T-helper 2 cell treated with Interferon-gamma antibody and Interleukin-4, amounts not matched to agents 5 μg/mL and 100 μg/mL, for 36 hours (primary cell): ENCODE measurements at places on chromosomes 4 and X.

- no peak for DNase-seq
Observed at GRCh38 chrX:1909419-1910206, 294.8 kb downstream of the ASMT start.

GRCh38 chr4:153643406-153644383, 40.4 kb upstream of the TLR2 start:
- DNase-seq: no peak

- DNase-seq: no peak
Observed at GRCh38 chr4:80841587-80842281, 188.8 kb upstream of the BMP3 start.

DNA sequence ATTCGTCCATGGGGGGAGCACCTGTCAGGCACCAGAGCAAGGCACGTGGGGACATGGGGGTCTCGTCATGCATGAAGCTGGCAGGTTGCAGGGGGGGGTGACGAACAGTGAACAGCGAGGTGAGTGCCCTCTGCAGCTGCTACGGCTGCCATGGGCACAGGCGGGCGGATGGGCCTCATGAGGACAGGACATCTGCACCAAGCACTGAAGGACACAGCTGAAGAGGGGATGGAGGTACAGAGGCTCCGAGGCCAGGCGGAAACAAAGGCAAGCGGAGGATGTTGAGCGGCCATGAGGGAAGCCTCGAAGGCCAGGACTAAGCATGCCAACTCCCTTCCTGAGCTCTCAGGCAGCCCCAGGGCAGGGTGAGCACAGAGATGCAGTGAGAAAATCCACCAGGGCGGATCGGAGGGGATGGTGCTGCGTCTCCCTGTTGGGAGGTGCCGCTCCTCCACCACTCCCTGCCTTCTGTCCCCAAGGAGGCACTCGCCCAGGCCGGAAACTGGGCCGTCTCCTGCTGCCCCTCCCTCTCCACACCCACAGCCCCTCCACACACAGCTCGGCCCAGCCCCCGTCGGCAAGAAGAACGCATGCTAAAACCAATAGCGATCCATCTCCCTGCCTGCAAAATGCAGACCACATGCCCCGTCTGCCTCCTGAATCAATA, 24.6 kb downstream of the ABLIM2 start:
- DNase-seq: no peak

DNA sequence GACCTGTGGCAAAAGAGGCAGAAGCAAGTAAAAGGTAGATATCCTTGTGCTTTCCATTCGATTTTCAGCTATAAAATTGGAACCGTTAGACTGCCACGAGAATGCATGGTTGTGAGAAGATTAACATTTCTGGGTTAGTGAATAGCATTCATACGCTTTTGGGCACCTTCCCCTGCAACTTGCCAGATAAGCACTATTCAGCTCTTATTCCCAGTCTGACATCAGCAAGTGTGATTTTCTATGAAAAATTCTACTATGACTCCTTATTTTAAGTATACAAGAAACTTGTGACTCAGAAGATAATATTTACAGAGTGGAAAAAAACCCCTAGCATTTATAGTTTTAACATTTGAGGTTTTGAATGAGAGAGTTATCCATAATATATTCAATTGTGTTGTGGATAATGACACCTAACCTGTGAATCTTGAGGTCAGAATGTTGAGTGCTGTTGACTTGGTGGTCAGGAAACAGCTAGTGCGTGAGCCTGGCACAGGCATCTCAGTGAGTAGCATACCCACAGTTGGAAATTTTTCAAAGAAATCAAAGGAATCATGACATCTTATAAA, 3.9 kb downstream of the FGB start:
- DNase-seq: no peak

DNA sequence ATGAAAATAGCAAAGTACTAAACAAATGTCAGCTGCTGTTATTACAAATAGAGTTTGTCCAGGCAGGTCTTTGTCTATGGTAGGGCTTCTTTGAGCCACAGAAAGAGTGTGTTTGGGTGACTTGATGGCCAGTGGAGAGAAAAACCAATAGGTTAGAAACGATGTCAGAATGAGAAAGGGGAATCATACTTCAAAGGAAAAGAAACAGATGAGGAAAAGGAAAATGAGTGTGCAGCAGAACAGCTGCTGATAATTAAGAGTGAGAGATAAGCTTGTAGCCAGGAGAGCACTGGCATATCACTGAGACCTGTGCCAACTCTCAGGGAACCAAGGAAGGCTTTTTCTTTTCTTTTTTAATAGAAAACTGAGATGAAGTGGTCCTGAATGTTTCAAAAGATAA, 257.2 kb downstream of the ARHGAP24 start:
- no peak for DNase-seq

DNA sequence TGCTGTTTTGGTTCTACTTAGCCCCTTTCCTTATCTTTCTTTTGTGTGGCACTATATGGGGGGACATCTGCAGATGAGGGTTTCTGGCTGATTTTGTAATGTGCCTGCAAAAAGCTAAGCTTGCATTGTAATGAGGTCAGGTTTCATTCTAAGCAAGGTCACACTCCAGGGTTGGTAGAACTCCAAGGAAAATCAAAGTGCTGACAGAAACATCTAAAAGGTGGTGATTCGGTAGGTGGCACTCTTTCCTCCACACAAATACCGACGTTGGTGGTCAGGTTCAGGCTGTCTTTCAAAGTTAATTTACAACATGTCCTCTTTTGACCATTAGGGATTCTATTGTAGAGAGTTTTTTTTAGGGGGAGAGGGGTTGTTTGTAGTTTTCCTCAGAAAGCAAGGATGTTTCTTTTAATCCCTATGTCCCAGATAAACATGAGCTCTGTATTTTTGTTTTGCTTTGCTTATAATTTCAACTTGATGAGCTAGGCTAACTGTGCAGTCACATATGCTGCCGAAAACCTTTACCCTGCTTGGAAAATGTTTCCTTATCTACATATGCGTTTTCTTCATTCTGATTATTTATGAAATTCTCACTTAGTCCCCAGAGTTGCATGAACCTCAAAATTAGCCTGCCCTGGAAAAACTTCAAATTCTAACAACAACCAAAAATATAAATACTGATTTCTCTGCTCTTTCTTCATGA, 434.2 kb downstream of the PPARGC1A start:
- no peak for DNase-seq

GRCh38 chr4:83552924-83553323, 17.0 kb downstream of the GPAT3 start:
- no peak for DNase-seq

DNA sequence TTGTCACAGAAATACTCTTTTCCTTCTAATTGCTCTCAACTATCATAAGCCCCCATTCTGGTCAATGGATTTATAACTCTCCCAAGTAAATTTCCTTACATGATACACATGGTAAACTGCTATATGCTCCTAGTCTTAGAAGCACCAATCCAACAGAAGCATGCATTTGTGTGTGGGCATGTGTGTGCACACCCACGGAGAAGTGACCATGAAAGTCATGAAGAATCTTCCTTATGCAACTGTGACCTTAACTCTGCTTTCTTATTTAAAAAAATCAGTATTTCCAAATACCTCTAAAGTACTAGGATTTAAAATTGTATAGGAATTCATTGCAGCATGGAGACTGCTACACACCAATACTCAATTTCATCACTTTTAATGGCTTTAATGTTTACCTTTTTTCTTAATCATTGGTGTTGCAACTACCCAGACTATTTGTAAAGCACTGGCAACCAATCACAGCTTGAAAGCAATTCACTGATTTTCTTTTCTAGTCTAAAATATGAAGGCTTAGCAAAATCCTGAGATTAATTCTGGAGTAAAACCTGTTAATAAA, 47.6 kb downstream of the MAML3 start:
- no peak for DNase-seq

DNA sequence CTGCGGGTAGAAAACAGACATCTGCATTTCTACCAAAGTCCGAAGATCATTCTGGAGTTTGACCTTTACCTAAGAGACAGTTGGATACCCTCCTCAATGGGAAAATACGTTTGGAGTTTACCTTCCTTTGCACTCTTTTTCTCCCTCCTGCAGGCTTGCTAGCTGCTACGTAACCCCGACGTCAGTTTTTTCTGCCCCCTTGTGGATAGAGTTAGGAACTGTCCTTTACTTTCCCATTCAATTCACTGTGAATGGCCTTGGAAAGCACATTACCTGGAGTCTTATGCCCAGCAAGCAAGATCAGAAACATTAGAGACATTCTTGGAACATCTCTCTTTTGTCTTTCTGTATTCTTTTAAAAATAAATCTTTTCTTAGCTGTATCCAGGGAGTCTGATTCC, 250.7 kb downstream of the NAP1L3 start:
- DNase-seq: no peak

DNA sequence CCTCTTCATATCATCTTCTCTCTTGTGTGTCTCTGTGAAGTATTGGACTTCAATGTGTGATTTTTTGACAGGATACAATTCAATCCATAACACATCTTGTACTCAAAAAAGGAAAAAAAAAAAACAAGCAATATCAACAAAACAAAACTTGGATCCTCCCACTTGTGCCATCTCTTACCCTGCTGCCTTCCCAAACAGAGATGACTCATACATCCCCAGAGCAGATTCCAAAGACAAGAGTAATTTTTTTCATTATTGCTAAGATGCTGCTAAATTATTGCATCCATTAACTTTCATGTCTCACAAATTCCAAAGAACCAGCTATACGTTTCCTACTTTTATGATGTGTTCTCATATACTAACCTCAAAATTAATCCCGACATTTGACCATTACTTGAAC, 479.2 kb downstream of the GBA3 start:
- DNase-seq: no peak

GRCh38 chrX:136130931-136131833, 16.2 kb upstream of the FHL1 start:
- peak; percentile 8 for DNase-seq

- DNase-seq: no peak
Observed at GRCh38 chr4:130163701-130164100, 1067.7 kb downstream of the C4orf33 start.

DNA sequence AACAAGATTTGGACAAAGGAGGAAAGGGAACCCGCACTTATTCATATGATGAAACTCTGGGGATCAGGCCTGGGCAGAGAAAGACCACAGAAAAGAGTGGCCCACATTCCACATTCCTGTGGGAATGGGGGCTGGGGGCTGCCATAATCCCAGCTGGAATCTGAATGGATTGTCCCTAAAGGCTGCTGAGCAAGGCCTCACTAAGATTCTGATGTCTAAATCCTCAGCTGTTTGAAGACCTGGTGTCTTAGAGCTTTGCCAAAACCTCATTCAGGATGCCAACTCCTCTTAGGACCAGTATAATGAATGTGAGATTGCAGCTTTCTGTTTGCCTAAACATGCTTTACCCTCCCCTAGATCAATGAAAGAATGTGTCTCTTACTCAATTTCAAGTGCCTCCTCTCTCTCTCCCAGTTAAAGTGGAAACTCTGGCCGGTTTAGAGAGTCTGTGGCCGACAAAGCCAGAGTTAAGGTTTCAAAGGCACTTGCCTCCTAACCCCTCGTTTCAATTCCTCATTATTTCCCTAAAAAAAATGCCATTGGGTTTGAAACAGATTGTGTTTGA, 33.3 kb upstream of the GPC4 start:
- DNase-seq: no peak

GRCh38 chr4:7830747-7831146, 108.9 kb downstream of the AFAP1 start:
- DNase-seq: no peak

DNA sequence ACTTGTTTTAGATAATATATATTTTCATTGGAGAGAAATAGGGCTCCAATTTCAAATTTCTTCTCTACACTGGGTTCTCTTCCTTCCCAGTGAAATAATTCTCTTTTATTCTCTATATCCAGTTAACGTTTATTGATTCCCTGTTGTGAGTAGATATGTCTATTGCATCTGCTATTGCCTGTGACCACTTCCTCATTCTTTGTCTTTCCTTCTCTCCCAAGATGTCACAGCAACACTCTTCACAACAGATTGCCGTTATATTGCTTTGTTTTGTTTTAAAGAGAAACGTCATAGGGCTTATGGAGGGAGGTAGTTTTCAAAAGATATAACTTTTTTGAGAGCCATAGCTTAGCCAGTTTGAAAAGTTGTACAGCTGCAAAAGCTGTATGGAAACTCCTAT, 343.8 kb downstream of the ARHGAP24 start:
- no peak for DNase-seq

DNA sequence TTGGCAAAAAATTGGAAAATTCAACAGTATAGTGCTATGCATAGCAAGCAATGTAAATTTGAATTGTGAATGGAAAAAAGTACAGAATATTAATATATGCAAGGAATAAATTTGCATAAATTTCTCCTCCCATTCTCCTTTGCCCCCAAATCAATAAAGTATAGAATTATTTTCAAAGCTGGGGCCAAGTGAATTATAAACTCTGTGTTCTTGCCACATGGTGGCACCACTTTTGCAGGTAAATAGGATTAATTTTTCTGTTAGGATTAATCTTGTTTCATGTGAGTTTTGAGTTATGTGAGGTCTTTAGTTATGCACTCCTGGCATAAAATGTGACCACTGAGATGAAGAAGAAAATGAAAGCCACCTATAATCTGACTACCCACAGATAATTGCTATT, 19.9 kb downstream of the COPS4 start:
- DNase-seq: no peak

- no peak for DNase-seq
Observed at GRCh38 chr4:156169011-156169410, 215.3 kb upstream of the CTSO start.

DNA sequence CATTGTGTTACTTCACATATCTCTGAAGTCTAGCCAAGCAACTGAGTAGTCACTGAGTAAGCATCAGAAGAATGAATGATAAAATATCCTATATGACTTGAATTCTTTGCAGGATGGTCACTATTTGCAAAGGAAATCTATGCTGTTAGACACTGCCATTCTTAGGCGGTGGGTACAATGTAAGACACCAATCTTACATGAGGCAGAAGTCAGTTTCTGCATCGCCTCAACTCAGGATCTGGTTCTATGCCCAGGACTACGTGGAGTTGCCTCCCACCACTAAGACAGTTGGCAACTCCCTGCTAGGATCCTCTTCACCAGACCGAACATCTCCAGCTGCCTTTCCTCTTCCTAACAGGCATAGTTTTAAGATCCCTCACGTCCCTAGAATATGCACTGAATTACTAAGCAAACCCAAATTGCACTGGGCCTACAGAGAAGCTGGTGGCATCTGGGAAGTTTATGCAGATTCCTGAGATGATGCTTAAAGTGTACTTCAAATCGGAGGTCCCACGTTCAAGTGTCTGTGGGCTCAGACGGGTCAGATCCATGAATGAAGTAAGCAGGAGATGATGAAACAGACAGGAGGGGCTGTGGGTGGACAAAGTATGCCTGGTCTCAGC, 45.6 kb downstream of the SEL1L3 start:
- DNase-seq: no peak

DNA sequence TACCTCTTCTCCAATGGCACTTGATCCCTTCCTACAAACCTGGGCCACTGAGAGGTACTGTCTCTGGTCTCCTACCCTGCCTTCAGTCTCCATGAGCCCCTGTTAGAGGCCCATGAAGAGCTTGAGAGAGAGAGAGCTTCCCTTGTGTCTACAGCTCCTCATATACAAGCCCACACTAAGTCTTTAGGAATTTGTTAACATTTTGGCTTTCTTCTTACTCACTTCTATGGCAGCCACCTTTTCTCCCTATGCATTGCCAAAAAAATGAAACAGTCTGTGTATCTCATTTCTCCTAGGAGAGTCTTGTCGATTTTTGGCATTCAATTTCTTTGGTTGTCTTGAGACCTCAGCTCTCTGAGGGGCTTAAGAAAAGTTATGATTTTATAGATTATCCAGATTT, 90.9 kb upstream of the LNX1 start:
- DNase-seq: no peak

GRCh38 chr4:121213940-121214339, 49.8 kb upstream of the TNIP3 start:
- no peak for DNase-seq

- no peak for DNase-seq
Observed at GRCh38 chr4:146095860-146096259, 79.7 kb upstream of the LSM6 start.

GRCh38 chrX:101370888-101371504, 15.0 kb downstream of the BTK start:
- DNase-seq: no peak
